GM12892 (cell line): ENCODE measurements at places on chromosomes 12 and 14.

DNA sequence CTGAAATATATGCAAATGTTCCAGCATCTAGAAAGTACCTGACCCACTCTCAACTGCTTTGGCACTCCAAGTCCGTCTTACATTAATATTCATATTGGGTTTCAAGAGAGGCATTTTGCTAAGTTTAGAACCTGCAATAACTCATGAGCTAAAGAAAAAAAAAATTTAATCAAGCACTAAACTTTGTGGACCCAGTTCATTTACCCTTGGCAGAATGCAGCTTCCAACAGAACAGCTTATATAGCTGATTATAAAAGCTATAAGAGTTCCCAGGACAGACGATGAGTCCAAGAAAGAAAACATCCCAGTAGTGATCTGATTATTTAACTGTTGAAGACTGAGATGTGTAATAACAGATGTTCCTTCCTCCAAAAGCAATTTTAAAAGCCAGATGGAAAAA, 592.0 kb downstream of the KCNH5 start:
- no peak for DNase-seq

DNA sequence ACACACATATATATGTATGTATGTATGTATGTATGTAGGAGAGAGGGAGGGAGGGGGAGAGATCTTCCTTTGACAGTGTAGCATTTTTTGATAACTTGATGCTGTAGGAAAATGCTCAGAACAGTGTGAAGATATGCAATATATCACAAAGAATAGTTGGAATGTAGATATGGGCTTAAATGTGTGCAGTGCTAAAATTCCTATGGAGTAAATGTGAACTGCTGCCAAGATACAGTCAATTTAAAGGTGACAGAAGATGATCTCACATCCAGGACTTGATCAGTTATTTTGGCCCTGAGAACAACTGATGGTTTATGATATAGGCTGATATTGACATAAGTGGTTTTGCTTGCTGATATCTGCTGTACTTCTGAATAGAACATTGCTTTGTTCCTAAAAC, 84.2 kb downstream of the DAAM1 start:
- DNase-seq: no peak

- no peak for DNase-seq
Measured at GRCh38 chr12:117835156-117835555, 133.6 kb downstream of the KSR2 start.

DNA sequence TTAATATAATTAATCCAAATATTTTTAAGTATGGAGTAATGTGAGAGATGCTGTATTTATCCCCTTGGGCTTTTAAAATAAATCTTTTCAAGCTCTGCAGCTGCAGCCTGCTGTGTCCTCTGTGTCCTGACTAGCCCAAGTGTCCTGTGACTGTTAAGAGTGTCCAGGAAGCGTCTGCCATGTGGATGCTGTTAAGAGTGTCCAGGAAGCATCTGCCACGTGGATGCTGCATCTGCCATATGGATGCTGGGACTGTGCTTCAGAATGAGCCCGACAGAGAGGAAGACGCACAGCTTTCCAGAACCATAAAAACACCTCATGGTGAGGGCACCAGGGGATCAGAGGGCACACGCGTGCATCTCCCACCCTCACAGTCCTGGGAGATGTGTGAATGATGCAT, 307.2 kb downstream of the ADGRD1 start:
- no peak for DNase-seq

- DNase-seq: no peak
Measured at GRCh38 chr12:47079981-47080724, 394 bp upstream of the AMIGO2 start.
